ENCODE measurements at places on chromosomes 11 and 22. TPM values are rescaled to one million over a fixed set of nuclear protein-coding genes. Genes with fewer than 3 reads are reported as not detected.

Gene LAYN
- 110 TPM for polyA plus RNA-seq

Gene TIGD3
- 0.11 TPM for polyA plus RNA-seq

DNA sequence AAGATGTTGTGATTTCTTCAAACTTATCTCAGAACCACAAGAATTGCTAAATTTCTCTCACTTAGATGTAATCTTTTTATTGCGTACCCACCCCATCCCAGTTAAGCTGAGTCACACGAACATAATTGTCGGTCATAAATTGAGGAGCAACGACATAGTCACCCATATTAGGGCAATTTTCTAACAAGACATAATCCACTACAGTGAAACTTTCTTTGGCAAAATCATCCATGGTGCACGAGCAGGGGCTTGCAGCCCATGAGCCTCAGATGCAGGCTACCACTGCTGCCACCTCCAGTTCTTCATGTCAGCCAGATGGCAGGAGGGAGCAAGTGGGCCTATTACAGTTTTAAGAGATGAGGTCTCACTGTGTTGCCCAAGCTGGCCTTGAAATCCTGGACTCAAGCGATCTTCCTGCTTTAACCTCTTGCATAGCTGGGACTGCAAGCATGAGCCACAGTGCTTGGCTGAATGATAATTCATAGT is 70.3 kb upstream of the GRK2 start:
- DNase-seq, result no peak

DNA sequence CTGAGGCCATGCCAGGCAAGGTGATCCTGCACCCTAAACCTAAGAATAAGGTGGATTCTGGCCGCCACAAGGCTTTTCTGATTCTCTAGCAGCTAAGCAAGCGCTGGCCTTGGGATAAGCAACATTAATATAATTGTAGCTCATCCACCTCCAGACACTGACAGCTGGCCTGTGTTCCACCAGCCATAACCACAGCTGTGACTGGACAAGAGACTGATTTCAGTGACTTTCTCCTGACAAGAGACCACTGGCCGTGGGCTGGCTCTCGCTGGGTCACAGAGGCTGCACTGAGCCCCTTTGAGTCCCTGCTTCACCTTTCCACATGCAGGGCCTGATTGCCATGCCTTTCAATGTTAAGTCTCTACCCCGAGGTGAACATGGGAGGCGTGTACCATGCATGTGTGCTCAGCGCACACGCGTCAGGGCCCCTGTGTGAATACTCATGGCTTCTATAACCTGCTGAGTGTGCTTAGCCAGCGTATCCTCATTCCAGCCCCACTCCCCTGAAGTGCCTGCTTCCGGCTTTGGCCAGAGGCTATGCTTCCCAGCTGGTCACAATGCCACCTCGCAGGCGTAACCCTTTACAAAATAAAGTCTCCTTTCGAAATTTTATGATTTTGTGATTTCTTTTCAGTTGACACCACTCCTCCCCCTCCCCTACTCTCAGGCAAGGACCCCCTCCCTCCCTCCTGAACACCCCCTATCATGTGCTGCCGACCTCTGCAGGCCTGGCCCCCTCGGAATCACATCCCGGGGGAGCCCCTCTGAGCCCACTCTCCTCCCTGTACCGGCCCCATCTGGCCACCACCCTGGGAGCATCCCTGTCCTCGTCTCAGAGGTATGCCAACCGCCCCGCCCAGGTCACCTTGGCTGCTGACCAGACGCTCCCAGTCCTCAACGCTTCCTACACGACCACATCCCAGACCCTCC is 128.1 kb downstream of the CTTN start:
- no peak for DNase-seq

- DNase-seq, result no peak
Measured at GRCh38 chr11:823441-824291, 4.1 kb upstream of the CRACR2B start.

DNA sequence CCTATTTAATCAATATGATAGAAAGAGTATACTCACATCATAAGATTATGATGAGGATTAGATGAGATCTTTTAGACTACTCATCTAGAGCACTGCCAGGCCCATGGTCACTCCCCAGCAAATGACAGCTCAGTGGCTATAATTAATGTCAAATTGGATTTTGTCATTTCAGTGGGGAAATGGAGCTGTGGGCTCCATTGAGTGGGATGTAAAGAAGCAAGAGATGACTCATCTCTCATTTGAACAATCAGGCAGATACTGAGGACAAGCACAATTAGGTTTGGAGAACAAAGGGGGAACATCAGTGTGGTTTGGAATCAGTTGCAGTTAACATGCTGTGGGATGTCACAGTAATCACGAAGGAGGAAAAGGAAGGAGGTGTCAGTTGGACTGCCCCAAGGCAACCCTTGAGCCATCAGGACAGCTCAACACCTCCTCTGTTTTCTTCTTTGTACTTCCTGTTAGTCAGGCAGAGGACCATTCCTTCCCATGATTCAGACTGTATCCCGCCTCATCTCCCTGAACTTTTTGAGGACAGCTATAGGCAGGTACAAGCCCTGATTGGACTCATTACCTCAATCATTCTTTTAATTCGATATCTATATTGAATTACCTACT is 473.7 kb upstream of the ISX start:
- no peak for DNase-seq

Measured in AG04450 (cell line).